Thyroid gland (tissue), 4 donors: ENCODE measurements at places on chromosomes 12 and 14. TPM values are rescaled to one million over a fixed set of nuclear protein-coding genes. Genes with fewer than 3 reads are reported as not detected.

- no peaks in the 10 kb centered on the region for H3K27me3 ChIP-seq
- peaks cover 15% of the 10 kb centered on the region for H3K36me3 ChIP-seq
Observed at GRCh38 chr14:77508249-77508648, 9.6 kb upstream of the ISM2 start.

DNA sequence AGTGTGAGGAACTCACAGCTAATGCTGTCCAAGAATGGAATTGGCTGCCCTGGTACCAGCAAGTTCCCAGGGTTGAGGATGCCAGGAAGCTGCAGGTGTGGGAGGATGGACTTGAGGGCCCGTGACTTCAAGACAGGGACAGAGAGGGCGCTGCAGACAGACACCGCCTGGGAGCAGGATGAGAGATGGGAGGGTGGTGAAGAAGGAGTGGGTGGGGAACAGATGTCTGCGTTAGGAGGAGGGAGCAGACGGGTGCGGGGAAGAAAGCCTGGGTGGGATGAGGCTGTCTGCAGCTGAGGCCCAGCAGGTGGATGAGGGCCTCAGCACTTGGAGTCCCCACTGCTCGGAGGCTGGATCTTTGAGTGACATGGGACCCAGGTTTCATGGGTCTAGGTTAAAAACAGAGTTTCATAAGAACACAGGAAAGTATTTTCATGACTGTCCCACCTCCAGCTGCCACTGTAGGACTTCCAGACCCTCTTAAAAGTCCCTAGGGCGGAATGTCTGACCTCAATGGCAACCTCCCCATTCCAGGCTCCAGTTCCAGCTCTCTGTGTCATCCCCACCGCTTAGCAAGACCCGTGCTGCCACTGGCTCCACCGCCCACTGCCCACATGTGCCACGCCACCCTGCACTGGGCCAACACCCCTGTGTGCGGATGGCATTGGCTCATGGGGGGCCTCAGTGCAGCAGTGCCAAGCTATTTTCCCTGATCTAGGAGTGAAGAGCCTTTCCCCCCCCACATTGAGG lies 70.3 kb upstream of the SCN8A start:
- H3K27me3 ChIP-seq, result no peaks in the 10 kb centered on the region
- H3K27ac ChIP-seq, result no peak overlapping the region
- H3K4me1 ChIP-seq, result no peaks in the 10 kb centered on the region
- DNase-seq, result no peak

DNA sequence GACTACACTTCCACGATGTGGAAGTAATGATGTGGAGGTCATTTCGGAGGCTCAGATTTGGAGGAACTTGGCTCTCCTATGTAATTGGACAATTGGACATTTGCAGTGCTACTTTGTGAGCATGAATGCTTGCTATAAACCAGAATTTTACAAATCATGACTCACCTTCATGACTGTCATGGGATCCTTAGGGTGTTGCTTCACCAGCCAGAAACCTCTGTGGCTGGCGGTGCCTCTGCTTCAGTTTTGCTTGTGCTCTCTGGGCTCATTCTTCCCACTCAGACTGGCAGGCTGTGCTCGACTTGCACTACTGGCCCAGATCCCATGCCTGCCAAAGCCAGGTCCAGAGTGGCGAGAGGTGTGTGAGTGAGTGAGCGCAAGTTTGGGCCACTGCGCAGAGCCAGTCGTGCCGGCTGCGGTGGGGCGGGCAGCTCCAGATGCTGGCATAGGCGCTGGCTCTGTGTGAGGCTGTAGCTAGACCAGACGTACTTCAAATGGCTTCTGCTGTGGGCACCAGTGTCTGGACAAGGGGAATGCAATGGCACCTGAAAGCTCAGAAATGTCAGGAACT lies 387.8 kb downstream of the AEBP2 start:
- H3K27ac ChIP-seq, result no peak overlapping the region
- no peaks in the 10 kb centered on the region for H3K4me1 ChIP-seq
- no peak overlapping the region for H3K4me3 ChIP-seq

DNA sequence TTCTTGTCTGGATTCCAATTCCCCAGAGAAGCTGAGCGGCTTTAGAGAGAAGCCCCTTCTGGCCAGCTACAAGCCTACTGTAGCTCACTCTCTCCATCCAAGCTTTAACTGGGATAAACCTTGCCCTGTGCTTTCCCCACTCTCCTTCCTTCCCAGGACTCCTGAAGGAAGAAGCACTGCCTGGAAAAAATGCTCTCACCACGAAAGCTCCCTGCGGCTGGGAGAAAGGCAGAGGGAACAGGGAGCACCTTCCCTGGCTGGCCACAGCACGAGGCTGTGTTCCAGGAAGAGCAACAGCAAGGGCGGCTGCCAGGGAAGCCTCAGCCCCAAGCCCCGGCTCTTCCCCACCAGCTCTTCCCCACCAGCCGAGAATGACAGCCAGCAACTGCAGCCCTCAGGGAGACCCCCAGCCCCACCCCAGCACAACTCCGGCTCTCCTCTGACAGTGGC lies 40.8 kb upstream of the PNMA1 start:
- no peaks in the 10 kb centered on the region for H3K36me3 ChIP-seq
- peaks cover 90% of the 10 kb centered on the region for H3K4me1 ChIP-seq
- H3K27me3 ChIP-seq, result no peaks in the 10 kb centered on the region
- H3K4me3 ChIP-seq, result no peak overlapping the region
- peak overlapping the region; percentile 99 for H3K27ac ChIP-seq

SYCP3 gene
- not detected for total RNA-seq

DNA sequence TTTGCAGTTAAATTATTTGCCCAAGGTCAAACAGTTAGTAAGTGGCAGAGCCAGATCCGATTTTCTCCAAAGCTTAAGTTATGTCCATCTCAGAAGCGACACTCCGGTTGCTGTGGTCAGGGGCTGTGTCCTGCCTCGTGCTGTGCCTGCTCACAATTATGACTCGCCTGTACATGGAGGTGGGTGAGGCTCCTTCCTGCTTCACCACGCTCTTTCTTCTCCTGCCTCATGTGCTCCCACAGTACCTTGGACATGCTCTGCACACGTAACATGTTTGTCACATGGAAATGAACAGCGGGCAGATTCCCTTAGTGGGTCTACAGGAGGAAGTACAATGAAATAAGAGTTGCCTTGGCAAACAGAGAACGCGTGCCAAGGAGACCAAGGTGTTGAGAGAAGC lies 62.2 kb upstream of the CCND2 start:
- no peaks in the 10 kb centered on the region for H3K36me3 ChIP-seq
- no peaks in the 10 kb centered on the region for H3K4me1 ChIP-seq
- no peak for DNase-seq
- no peak overlapping the region for H3K27ac ChIP-seq
- no peak overlapping the region for H3K4me3 ChIP-seq
- H3K27me3 ChIP-seq, result no peaks in the 10 kb centered on the region

GRCh38 chr12:45669093-45669492 lies 60.4 kb upstream of the ARID2 start:
- H3K4me1 ChIP-seq, result no peaks in the 10 kb centered on the region
- H3K4me3 ChIP-seq, result no peak overlapping the region
- H3K27me3 ChIP-seq, result no peaks in the 10 kb centered on the region
- DNase-seq, result no peak
- H3K27ac ChIP-seq, result no peak overlapping the region
- H3K36me3 ChIP-seq, result no peaks in the 10 kb centered on the region

GRCh38 chr14:96184737-96185136 lies 19.9 kb upstream of the BDKRB2 start:
- DNase-seq, result no peak
- peaks cover 24% of the 10 kb centered on the region for H3K4me1 ChIP-seq
- no peak overlapping the region for H3K4me3 ChIP-seq
- no peak overlapping the region for H3K27ac ChIP-seq
- H3K27me3 ChIP-seq, result no peaks in the 10 kb centered on the region

GRCh38 chr14:36979863-36980262 lies 192.5 kb downstream of the SLC25A21 start:
- H3K4me1 ChIP-seq, result no peaks in the 10 kb centered on the region
- H3K27me3 ChIP-seq, result no peaks in the 10 kb centered on the region
- DNase-seq, result no peak

GRCh38 chr14:79137045-79137430 lies 966.9 kb downstream of the NRXN3 start:
- H3K36me3 ChIP-seq, result no peaks in the 10 kb centered on the region
- no peak overlapping the region for H3K4me3 ChIP-seq
- H3K27ac ChIP-seq, result no peak overlapping the region

DNA sequence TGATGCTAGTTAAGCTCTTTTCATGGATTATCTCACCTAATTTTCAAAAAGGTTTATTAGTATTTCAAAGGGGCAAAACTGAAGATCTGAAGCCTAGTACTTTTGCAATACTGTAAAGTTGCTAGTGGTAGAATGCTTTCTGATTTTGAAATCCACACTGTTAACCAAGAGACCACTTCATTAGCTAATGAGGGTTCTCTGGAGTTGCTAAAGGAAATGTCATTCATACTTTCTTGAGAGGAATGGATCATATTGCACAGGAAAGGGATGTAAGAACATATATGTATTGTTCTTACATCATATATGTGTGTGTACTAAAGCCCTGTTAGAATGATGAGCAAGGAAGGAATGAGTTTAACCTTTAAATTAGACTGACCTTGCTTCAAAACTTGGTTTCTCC lies 39.0 kb upstream of the LDHB start:
- DNase-seq, result no peak
- H3K27ac ChIP-seq, result no peak overlapping the region

DNA sequence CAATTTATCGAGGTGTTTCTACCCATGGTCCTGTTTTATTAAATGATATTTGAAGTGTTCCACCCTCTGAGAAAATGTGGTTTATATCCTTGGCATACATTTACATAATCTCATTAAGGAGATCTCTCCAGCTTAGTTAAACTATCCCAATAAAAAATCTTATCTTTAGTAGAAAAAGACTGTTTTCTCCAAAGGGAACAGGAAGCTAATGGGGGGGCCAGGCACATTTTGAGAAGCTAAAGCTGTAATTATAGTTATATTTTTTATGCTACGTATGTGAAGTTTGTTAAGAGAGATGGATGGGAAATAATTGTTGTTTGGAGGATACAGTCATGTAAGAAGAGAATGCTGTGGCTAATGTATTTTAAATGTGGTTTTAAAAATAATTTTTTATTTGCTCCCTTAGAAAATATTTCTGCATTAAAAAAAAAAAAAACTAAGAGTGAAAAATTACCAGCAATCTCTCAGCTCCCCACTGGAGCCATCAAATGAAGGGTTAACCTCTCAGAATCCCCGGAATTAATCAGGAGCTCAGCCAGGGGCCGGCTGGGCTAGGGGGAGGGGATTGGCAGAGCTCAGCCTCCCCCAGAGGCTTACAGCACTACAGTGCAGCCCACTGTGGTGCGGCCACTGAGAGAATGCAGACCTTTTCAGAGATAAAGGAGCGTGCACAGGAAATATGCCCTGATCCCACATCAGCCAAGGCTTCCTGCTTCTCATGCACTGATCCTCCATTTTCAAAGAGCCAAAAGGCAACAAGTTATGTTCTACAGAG lies 185.8 kb downstream of the EGLN3 start:
- H3K4me3 ChIP-seq, result no peak overlapping the region
- DNase-seq, result no peak
- no peaks in the 10 kb centered on the region for H3K4me1 ChIP-seq

CHD8 gene
- 68.5 TPM for total RNA-seq

DNA sequence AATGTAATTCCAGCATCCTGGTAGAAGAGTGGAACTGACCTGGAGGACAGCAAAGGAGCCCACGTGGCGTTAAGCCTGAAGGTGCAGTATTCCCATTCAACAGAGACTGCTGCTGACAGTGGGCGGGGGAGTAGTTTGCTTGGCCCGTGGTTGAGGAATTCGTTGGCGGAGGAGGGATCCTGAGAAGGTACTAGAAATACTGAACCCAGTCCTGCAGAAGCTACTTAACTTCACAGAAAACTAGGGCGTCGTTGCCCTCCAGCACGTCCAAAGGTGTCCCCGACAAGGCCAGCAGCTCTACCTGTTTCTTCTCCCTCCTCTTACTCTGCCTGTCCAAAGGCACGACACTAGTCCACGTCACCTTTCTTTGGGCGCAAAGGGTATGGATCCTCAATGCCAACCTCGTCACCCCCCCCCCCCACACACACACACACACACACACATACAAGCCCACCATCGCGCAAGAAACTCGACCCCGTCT lies 303 bp downstream of the PUS7L start:
- no peak overlapping the region for H3K4me3 ChIP-seq
- H3K4me1 ChIP-seq, result peaks cover 29% of the 10 kb centered on the region
- no peaks in the 10 kb centered on the region for H3K27me3 ChIP-seq
- H3K36me3 ChIP-seq, result no peaks in the 10 kb centered on the region
- peak overlapping the region; percentile 54 for H3K27ac ChIP-seq

SERPINA10 gene
- not detected for total RNA-seq

DNA sequence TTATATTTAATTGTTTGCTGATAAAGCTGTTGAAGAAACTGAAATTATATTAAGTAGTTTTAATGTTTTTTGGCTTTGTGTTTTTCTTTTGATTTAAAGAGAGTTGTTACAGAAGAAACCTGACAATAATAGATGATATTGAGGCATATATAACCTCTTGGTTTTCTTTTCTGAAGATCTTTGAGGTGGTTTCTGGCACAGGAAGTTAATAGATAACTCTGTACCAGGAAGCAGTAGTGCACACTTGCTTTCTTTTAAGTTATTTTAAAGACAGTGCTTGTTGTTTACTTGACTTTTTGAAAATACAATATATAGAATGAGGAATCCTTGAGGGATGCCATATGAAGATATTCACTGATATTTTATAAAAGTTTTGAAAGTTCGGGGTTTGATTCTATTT lies 209.0 kb upstream of the FBXO33 start:
- no peaks in the 10 kb centered on the region for H3K36me3 ChIP-seq
- H3K27ac ChIP-seq, result no peak overlapping the region
- H3K4me3 ChIP-seq, result no peak overlapping the region
- H3K27me3 ChIP-seq, result no peaks in the 10 kb centered on the region

DNA sequence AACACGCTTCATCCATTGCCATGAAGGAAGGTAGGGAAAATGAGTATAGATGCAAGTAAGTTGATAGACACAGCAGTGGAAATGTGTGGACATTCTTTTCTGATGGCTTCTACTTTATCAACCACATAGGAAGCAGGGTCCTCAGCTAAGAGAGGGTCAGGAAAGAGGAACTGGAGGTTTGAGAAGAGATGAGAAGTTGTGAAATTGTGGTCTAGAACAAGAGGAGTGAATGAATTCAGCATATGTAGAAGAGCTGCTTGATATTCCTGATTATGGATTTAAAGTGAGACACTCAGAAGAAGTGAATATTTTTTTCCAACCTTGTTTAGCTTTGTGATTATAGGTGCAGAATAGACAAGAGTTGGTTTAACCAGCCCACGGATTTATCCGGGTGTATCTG lies 128.5 kb downstream of the SLC15A5 start:
- H3K36me3 ChIP-seq, result no peaks in the 10 kb centered on the region
- H3K4me1 ChIP-seq, result no peaks in the 10 kb centered on the region
- no peak overlapping the region for H3K27ac ChIP-seq

VRTN gene
- total RNA-seq, result not detected

DNA sequence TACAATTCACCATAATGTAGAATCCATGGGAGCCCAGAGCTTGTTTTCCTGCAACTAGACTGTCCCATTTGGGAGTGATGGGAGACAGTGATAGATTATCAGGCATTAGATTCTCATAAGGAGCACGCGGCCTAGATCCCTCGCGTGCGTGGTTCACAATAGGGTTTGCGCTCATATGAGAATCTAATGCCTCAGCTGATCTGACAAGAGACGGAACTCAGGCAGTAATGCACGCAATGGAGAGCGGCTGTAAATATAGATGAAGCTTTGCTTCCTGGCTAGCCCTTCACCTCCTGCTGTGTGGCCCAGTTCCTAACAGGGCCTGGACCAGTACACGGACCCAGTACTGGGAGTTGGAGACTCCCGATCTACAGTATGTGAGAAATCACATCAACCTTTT lies 126.7 kb downstream of the FBXL14 start:
- peaks cover 6% of the 10 kb centered on the region for H3K4me1 ChIP-seq
- no peak for DNase-seq
- H3K4me3 ChIP-seq, result no peak overlapping the region
- no peaks in the 10 kb centered on the region for H3K27me3 ChIP-seq

ARG2 gene
- 77.8 TPM for total RNA-seq

- no peak within 1 kb of the TSS for H3K27ac ChIP-seq
- no peaks in the 10 kb centered on the region for H3K27me3 ChIP-seq
- no peaks in the 10 kb centered on the region for H3K4me1 ChIP-seq
- DNase-seq, result peak; percentile 83
Observed at GRCh38 chr12:459430-460258, at the start of gene B4GALNT3. B4GALNT3 (plus strand) TSS chr12:459939; CDS start chr12:460377, 438 bp downstream.

CLEC2B gene
- 21.2 TPM for total RNA-seq

YEATS4 gene
- 13.8 TPM for total RNA-seq
